ENCODE measurements at places on chromosomes 4 and X. TPM values are rescaled to one million over a fixed set of nuclear protein-coding genes. Genes with fewer than 3 reads are reported as not detected.

DNA sequence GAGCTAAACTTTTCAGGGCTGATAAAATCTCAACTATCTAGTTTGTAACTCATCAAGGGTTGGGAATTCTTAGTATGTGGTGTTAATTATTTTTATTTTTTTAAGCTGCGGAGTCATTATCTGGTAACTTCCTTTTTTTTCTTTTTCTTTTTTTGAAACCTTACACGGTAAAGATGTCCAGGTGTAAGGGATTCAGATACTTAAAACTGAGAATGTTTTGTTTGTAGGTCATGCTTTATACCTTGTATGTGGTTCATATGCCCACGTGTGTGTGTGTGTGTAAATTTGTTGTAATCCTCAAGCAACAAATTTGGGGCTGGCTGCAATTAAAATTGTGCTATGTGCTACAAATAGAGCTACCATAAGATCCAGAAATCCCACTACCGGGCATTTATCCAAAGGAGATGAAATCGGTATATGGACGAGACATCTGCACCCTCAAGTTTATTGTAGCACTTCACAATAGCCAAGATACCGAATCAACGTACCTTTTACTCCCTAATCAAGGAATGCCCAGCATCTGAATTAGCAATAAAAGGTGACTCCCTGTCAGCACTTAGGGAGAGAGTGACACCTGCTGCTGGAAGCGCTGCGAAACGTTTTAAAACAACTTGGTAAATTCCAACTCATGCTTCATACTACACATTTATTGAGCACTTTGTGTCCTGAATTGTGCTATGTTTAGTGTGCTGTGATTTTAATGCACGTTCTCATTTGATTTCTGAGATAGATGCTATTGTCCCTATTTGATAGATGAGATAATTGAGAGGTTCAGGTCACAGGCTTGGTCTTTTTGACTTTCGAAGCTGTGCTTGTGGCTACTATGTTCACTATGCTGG lies 16.1 kb downstream of the MSMO1 start:
- DNase-seq, result no peak

IL13RA1 gene
- total RNA-seq, result 1.1 TPM

- no peak for DNase-seq
Measured at GRCh38 chr4:51943221-51943620, 76.9 kb downstream of the LRRC66 start.

DNA sequence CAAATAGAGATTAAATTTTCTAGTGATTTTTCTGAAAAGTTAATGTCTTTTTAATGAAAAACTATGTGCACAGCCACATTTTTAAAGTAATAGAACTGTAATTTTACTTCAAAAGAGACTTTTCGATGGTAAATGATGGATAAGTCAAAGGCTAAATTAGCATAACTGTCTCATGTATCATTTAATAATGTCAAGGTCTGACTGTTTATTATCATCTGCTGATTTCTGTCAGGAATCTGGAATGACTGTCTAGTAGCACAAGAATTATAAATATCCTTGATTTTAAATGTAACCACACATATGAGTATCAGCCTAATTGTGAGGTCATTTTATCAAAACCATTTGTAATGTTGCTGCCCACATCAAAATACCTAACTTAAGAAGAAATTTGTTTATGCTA lies 333.8 kb downstream of the EPHA5 start:
- no peak for DNase-seq

DNA sequence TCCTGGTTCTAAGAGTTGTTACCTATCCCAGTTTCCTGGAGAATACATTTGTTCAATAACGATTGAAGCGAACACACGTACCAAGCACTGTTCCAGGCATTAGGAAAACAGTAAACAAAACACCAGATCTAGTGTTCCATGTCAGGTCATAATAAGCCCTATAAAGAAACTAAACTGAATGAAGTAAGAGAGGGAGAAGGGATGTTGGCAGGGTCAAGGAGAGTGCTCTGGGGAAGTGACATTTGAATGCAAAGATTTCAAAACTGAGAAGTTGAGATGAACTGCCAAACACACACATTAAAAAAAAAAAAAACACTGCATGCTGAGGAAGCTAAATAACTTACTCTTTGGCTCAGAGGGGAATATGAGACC lies 14.4 kb upstream of the ENAM start:
- no peak for DNase-seq

GRCh38 chr4:6268650-6269615 lies 717 bp upstream of the WFS1 start:
- DNase-seq, result no peak

- DNase-seq, result no peak
Measured at GRCh38 chr4:170089274-170089667, 485 bp downstream of the AADAT start.

DNA sequence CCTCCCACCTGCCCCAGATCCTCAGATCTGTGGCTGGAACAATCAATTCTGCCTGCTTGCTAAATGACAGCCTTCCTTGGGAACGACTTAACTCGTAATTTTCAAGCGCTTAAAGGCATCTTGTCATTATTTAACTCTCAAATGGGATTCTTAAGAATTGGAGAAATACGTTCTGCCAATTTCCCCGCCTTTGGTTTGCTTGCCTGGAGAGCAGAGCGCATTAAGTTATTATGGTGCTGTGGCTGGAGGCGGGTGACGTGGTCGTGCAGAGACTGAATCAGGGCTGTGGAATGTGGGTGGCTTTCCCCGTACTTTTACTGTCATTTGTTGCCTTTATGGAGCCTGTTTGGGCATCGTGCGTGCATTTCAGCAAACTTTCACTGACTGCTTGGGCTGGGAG lies 78.9 kb upstream of the PSAPL1 start:
- no peak for DNase-seq

PQBP1 gene
- 114 TPM for total RNA-seq

OTUD6A gene
- total RNA-seq, result not detected

GRCh38 chrX:80765220-80765625 lies 44.5 kb downstream of the BRWD3 start:
- DNase-seq, result no peak

LDOC1 gene
- 5.8 TPM for total RNA-seq

TRIM60 gene
- total RNA-seq, result not detected

DNA sequence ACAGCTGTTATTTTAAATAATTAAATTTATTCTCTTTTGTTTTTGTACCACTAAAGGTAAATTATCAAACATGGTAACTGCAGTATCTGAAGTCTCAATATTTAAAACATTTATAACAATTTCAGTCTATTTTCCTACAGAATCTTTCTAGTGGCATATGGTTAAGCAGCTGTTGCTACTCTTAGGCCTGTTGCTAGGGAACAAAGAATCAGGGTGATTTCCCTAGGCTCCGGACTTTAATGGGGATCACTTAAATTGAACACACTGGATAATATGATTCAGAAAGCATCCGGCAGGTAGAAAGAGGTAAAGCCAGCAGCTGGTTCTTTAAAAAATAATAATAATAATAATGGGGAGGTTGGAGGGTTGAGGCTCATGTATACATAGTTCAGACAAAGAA lies 17.6 kb downstream of the FBXO8 start:
- DNase-seq, result no peak

MAP7D2 gene
- 0.96 TPM for total RNA-seq

- DNase-seq, result no peak
Measured at GRCh38 chr4:143489106-143489505, 24.4 kb upstream of the SMARCA5 start.

- DNase-seq, result no peak
Measured at GRCh38 chr4:23361453-23361852, 528.4 kb downstream of the PPARGC1A start.

- DNase-seq, result no peak
Measured at GRCh38 chr4:32826169-32826568, 2106.0 kb downstream of the PCDH7 start.

MOB1B gene
- total RNA-seq, result 34.3 TPM

RAB41 gene
- not detected for total RNA-seq

TACR3 gene
- total RNA-seq, result not detected

ZNF711 gene
- total RNA-seq, result 4.6 TPM

DNA sequence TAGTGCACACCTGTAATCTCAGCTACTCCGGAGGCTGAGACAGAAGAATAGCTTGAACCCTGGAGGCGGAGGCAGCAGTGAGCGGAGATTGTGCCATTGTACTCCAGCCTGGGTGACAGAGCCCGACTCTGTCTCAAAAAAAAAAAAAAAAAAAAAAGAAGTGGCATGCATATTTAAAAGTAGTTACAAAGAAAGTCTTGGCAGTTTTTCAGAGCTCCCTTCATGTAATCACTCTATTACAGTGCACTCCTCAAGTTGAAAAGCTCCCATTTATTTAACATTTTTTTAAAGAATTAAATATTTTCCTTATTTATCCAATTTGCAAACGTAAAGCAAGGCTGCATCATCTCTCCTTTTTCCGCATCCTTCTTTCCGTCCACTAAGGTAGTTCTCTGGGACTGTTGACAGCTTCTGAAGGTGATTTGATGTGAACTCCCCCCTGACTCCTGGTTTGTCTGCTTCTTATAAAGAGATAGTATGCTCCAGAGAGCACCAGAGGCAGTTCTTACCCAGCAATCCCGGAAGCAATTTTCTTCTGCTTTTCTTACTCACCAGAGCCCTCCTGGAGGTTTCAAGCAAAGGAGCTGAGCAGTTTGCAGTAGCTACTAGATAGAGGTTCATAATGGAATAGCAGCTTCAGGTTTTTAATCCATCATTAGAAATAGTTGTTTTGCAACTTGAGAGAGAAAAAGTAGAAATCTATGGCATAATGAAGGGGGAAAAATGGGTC lies 151.0 kb downstream of the PALLD start:
- no peak for DNase-seq

- no peak for DNase-seq
Measured at GRCh38 chr4:77037736-77038135, 38.1 kb downstream of the CCNI start.
